ENCODE measurements at places on chromosomes 3 and 15.
A peak's percentile ranks its signal among the peaks of the same experiment; 100 is the strongest.

DNA sequence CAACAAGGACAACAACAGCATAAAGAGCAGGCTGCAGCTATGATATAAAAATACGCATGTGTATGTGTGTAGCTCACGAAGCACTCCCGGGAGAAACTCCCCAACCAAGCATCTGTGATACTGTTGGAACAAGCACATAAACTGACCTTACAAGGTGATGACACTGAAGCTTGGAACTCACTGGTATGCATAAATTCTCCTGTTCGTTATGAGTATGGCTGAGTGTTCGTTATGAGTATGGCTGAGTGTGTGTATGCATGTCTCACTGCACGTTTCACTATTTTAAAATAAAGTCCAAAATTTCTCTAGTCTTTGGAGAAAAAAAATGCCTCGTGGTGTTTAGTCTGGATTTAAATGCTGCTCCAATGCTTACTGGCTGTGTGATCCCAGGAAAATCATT, 256.8 kb downstream of the RORA start:
- no peak for DNase-seq

DNA sequence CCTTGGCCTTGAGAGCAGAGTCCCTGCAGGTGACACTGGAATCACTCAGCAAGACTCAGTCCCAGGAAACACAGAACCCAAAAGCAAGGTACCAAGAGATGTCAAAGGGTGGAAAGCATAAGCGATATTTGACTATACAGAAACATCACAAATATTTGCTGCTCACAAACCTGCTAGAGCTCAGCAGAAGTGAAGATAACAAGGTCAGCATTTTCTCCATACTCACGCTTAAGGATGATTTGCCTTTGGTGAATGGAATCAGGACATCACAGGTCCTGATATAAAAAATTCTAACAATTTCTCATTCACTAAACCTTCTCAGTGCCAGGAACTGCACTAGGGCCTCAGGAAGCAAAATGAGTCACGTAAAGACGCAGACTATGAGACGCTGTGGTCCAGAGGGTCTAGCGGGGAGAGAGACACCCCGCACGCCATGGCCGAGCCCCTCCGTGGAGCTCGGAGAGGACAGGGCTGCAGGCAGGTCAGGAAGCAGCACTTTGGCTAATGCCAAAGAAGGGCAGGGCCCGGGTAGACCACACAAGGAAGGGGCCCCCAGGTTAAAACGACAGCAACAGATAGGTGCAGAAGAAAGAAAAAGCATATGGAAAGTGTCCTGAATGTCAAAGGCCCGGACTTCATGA, 10.7 kb downstream of the PCSK6 start:
- DNase-seq, result peak; percentile 20

- no peak for DNase-seq
Observed at GRCh38 chr3:65886391-65886790, 152.3 kb downstream of the MAGI1 start.

DNA sequence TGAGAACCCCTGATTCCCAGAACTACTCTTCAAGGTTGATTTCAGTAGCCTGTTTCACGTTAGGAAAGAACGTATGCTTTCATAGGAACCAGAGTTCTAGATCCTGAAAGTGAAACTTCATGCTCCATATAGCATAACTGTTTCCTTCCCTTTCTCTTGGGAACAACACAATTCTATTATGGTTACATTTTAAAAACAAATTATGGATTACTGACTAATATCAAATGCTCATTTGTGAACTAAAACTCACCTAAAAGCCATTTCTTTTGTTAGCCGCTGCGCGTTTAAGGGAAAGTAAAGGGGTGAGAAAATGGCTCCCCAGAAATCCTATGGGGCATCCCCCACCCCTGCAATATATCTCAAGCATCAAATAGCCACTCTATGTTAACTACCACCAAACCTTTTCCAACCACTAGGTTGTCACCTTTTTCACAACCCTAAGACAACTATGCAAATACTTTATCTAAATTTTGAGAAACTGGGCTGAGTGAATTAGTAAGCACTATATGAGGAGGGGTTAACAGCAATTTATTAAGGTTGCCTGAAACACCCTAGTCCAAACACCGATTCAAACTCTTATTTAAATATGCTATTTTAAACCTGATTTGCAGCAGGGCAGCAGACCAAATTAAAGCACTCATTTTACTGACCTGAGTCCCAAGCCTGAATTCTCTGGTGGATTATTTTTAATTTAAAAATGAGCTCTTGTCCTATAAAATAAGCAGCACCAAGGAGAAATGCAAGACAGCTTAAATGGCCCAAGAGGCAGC, 2.4 kb downstream of the SIAH2 start:
- no peak for DNase-seq

GRCh38 chr3:195796795-195797194, 14.9 kb downstream of the MUC4 start:
- peak; percentile 20 for DNase-seq

GRCh38 chr3:186414735-186415419, 52.8 kb upstream of the DGKG start:
- DNase-seq, result no peak

DNA sequence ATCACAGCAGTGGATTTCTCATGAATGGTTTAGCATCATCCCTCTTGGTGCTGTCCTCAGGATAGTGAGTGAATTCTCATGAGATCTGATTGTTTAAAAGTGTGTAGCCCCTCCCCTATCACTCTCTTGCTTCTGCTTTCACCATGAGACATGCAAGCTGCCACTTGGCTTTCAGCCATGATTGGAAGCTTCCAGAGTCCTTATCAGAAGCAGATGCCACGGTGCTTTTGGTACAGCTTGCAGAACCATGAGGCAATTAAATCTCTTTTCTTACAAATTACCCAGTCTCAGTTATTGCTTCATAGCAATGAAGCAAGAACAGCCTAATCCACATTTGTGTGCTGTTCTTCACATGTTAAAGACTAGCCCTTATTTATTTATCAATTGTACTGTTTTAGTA, 495.2 kb upstream of the EPHA6 start:
- no peak for DNase-seq

DNA sequence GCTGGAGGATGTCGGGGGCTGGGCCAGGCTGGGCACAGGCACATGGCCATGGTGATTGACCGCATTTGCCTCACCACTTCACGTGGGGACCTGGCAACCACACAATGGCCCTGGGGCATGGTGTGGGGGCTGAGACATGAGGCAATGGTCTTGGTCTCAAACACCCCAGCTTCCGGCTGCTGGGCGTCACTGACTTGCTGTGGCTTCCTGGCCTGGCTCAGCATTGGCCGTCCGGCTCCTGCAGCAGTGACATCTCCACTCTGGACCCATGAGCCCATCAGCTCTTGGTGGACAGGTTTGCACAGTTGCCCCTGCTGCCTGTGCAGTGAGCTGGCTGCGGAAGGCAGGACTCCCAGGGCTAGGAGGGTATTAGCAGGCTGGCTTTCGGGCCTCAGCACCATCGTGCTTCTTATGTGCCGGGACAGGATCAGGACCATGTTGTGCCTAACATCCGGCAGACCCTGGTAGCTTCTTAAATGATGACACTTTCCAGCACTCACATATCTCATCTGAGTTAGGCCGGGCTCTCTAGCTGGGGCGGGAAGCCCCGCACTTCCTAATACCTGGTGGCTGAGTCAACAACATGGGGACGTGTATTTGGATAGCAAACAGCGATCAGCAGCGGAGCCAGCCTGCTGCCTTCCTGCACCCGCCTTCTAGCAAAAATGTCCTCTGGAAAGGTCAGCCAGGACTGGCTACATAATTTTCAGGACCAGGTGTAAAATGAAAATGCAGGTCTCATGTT, 34.1 kb downstream of the ZNF710 start:
- DNase-seq, result peak; percentile 77

GRCh38 chr3:14462738-14463137, 60.3 kb downstream of the SLC6A6 start:
- DNase-seq, result no peak

DNA sequence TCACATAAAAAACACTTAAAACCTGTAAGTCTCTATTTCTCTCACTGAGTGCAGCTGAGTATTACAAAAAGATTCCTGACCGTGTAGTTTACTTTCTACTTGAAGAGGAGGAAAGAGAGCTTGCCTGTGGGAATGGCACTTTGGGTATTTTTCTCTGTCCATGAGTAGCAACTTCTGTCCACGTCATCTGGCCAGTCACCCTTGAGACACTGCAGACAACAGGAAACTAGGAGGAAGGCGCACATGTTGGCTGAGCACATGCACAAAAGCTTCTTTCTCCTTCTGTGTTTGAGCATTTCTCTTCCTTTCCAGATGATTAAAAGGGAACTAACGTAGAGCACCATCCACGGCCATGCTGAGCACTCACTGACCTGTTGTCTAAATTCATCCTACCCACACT, 19.7 kb downstream of the STARD5 start:
- no peak for DNase-seq

Measured in cardiac septum (tissue), 1 donor.